ENCODE measurements at places on chromosomes 12 and 14. TPM values are rescaled to one million over a fixed set of nuclear protein-coding genes. Genes with fewer than 3 reads are reported as not detected.

The TSPAN11 gene
- 9.1 TPM for total RNA-seq

The REP15 gene
- total RNA-seq: 5.1 TPM

The SLC25A21 gene
- 0.38 TPM for total RNA-seq

The GSKIP gene
- total RNA-seq: 12.6 TPM

The GLT8D2 gene
- total RNA-seq: 10.5 TPM

The TMEM263 gene
- total RNA-seq: 26.5 TPM

The GRIP1 gene
- total RNA-seq: 4.3 TPM

The NUDT14 gene
- total RNA-seq: 54.5 TPM

The MMAB gene
- 55.0 TPM for total RNA-seq

GRCh38 chr14:21326972-21327371, 47.1 kb downstream of the RPGRIP1 start:
- H3K27me3 ChIP-seq: no peaks in the 10 kb centered on the region
- no peaks in the 10 kb centered on the region for H3K36me3 ChIP-seq
- no peak overlapping the region for H3K27ac ChIP-seq
- DNase-seq: no peak

- H3K36me3 ChIP-seq: no peaks in the 10 kb centered on the region
- H3K27me3 ChIP-seq: no peaks in the 10 kb centered on the region
- no peak overlapping the region for H3K4me3 ChIP-seq
- no peaks in the 10 kb centered on the region for H3K4me1 ChIP-seq
- H3K27ac ChIP-seq: no peak overlapping the region
Observed at GRCh38 chr12:82505150-82505549, 146.8 kb downstream of the METTL25 start.

GRCh38 chr14:57746563-57746962, 119.3 kb downstream of the SLC35F4 start:
- H3K27me3 ChIP-seq: no peaks in the 10 kb centered on the region
- H3K27ac ChIP-seq: no peak overlapping the region
- DNase-seq: no peak
- no peaks in the 10 kb centered on the region for H3K4me1 ChIP-seq
- H3K36me3 ChIP-seq: no peaks in the 10 kb centered on the region

GRCh38 chr12:7542813-7543212, 39.2 kb upstream of the CD163 start:
- no peak overlapping the region for H3K27ac ChIP-seq
- no peaks in the 10 kb centered on the region for H3K27me3 ChIP-seq
- H3K4me1 ChIP-seq: no peaks in the 10 kb centered on the region
- DNase-seq: no peak
- no peaks in the 10 kb centered on the region for H3K36me3 ChIP-seq

- peaks cover 54% of the 10 kb centered on the region for H3K36me3 ChIP-seq
- H3K4me1 ChIP-seq: no peaks in the 10 kb centered on the region
- H3K4me3 ChIP-seq: no peak overlapping the region
- H3K27me3 ChIP-seq: no peaks in the 10 kb centered on the region
- peak; percentile 82 for DNase-seq
Observed at GRCh38 chr14:104882325-104882973, 17.4 kb downstream of the CEP170B start.

DNA sequence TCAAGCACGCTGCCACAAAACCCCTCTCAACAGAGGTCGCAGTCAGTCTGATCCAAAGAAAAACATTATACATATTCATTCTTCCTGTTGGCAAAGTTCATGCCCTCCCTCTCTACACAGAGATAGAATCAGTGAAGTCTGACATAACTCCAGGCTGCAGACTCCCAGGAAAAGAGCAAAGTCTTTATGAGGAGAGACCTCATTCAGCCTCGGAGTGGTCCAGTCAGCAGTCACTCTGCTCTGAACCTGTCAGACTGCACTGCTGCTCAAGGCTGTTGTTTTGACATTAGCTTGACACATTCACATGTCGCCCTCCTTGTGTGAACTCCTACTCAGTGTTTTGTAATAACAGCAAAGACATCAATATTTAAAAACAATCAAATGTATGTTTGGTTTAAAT, 241.2 kb upstream of the G2E3 start:
- H3K4me1 ChIP-seq: no peaks in the 10 kb centered on the region
- no peaks in the 10 kb centered on the region for H3K36me3 ChIP-seq
- H3K4me3 ChIP-seq: no peak overlapping the region
- no peaks in the 10 kb centered on the region for H3K27me3 ChIP-seq

DNA sequence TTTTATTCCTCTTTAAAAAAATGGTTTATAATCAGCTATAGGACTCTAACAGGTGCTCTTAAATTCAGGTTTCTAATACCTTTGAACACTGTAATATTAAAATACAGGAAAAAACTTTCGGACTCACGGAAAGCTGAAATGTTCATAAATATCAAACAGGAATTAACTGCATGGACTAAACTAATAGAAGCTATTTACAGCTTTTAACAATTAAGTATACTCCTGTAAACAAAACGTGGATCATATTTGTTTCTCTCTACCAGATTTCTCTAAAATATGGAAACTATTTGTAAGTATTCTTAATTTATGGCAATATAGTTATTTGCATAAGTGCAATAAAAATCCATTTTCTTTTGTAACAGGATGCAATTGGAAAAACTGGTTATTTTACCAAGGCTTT, 108.9 kb upstream of the RESF1 start:
- no peak for DNase-seq
- H3K4me1 ChIP-seq: peaks cover 24% of the 10 kb centered on the region
- H3K4me3 ChIP-seq: no peak overlapping the region

DNA sequence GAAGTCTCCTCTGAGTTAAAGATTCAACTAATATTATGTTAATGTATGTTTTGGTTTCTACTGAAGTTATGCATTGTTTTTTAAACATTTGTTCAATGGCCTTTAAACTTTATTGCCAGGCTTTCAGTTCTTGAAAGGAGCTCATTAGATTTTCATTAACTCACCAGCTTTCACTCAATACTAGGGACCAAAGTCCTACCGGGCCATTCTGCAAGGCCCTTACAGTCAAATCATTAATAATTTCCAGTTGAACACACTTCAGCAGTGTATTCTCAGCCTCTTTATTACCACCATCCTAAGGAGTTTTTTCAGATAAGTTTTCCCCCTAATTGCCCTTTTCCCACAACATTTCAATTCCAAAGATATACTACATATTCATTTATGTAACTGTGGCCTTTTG, 409.2 kb downstream of the DIO2 start:
- no peaks in the 10 kb centered on the region for H3K4me1 ChIP-seq
- no peaks in the 10 kb centered on the region for H3K36me3 ChIP-seq
- H3K27ac ChIP-seq: no peak overlapping the region
- H3K27me3 ChIP-seq: no peaks in the 10 kb centered on the region
- no peak overlapping the region for H3K4me3 ChIP-seq

DNA sequence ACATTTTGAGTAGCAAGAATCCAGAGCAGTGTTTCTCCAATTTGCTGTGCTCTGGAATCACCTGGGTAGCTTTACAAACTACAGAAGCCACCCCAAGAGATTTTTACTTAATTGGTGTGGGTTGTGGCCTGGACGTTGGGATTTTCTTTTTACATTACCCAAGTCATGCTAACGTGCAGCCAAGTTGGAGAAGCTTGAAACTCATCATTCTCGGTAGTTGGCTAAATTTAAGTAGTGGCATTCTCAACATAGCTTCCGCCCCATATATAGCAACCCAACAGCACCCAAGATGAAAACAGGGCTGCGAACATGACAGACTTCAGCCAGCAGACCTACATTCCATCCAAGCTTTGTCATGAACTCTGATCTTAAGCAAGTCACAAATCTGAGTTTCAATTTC, 25.0 kb downstream of the DAD1 start:
- peaks cover 83% of the 10 kb centered on the region for H3K4me1 ChIP-seq
- H3K27me3 ChIP-seq: no peaks in the 10 kb centered on the region
- DNase-seq: no peak
- H3K4me3 ChIP-seq: no peak overlapping the region

- H3K4me1 ChIP-seq: peaks cover 8% of the 10 kb centered on the region
- no peak overlapping the region for H3K4me3 ChIP-seq
- H3K36me3 ChIP-seq: no peaks in the 10 kb centered on the region
- no peak for DNase-seq
- H3K27ac ChIP-seq: no peak overlapping the region
Observed at GRCh38 chr12:107486140-107486892, 199.3 kb upstream of the PWP1 start.

DNA sequence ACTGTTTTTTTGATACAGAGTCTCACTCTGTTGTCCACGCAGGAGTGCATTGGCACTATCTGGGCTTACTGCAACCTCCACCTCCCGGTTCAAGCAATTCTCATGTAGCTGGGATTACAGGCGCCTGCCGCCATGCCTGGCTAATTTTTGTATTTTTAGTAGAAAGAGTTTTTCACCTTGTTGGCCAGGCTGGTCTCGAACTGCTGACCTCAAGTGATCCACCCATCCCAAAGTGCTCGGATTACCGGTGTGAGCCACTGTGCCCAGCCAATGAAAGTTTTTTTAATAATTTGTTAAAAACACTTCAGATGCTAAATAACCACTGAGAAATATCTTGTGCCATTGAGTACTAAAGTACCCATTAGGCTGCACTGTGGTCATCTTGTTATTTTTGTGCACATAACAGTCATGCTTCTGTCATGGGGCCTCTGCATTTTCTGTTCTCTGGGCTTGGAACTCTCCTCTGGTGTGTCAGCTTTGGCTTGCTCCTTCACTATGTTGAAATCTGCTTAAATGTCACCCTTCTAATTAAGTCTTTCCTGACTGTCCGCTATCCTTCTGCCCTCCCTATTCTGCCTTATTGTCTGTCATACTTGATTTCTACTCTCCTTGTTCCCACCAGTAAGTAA, 105.1 kb downstream of the KTN1 start:
- no peaks in the 10 kb centered on the region for H3K4me1 ChIP-seq
- H3K27ac ChIP-seq: no peak overlapping the region
- DNase-seq: no peak
- H3K4me3 ChIP-seq: no peak overlapping the region
- H3K36me3 ChIP-seq: peaks cover 58% of the 10 kb centered on the region

DNA sequence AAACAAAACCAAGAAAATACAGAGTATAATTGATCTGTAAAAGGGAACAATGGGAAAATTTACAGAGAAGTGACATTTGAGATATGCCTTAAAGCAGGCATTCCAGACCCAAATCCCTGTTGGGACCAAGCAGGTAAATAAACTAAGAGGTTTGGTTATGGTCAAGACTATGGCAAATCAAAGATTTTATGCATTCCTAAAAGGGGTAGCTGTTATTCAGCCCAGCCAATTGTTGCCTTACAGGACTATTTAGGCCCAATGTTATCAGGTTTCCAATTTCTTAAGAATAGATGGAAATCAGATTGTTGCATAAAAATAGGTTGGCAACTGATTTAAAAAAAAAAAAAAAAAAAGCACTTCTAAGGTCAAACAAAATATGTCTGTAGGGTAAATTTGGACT, 5.3 kb downstream of the DNAI7 start:
- no peaks in the 10 kb centered on the region for H3K27me3 ChIP-seq
- H3K4me3 ChIP-seq: no peak overlapping the region
- H3K27ac ChIP-seq: no peak overlapping the region
- no peak for DNase-seq
- H3K36me3 ChIP-seq: no peaks in the 10 kb centered on the region

DNA sequence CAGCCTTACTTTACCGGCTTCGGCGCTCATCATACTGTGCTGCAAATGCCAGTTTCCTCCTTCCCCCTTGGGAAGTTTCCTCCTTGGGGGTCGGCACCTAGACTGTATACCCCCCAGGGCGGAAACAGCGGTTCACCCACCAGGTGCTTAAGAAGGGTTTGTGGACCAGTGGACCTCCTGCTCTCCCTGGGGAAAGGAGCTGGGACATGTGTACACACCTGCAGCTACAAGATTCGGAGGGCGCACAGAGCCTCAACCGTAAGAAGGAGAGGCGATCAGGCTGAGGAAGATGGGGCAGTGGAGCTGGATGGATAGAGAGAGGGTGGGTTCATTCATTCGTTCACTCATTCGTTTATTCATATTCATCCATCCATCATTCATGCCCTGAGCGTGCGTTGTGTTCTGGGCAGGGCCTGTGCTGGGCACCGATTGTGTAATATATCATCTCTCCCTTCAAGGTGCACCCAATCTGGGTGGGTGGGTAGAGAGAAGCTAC, 717 bp upstream of the ZNF839 start:
- H3K36me3 ChIP-seq: no peaks in the 10 kb centered on the region
- H3K4me1 ChIP-seq: peaks cover 54% of the 10 kb centered on the region
- H3K27me3 ChIP-seq: no peaks in the 10 kb centered on the region
- H3K27ac ChIP-seq: peak overlapping the region; percentile 97
- DNase-seq: no peak
- peak overlapping the region; percentile 82 for H3K4me3 ChIP-seq

Measured in lower lobe of right lung (tissue), 2 donors.